ENCODE measurements at places on chromosomes 4 and X.

DNA sequence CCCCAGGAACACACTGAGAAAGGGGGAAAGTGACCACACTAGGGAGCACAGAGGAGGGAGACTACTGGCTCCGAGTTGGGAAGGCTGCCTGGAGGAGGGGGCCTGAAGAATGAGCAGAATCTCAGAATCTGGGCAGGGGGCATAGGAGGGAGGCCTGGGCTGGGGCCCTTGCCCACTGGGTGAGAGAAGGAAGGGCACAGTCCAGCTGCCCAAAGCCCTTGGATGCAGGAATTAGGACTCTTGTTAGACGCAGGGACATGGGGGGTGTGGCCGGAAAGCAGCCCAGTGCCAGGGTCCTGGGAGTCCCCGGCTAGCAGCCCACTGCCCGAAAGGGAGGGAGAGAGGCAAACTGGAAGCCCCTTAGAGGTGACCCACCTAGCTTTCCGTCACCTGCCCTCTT, 1.9 kb upstream of the DUSP9 start:
- peak overlapping the region; percentile 19 for H3K4me3 ChIP-seq
- no peak overlapping the region for H3K27ac ChIP-seq
- H3K27me3 ChIP-seq, result peaks cover 36% of the 10 kb centered on the region
- peaks cover 29% of the 10 kb centered on the region for H3K4me1 ChIP-seq
- no peaks in the 10 kb centered on the region for H3K36me3 ChIP-seq

DNA sequence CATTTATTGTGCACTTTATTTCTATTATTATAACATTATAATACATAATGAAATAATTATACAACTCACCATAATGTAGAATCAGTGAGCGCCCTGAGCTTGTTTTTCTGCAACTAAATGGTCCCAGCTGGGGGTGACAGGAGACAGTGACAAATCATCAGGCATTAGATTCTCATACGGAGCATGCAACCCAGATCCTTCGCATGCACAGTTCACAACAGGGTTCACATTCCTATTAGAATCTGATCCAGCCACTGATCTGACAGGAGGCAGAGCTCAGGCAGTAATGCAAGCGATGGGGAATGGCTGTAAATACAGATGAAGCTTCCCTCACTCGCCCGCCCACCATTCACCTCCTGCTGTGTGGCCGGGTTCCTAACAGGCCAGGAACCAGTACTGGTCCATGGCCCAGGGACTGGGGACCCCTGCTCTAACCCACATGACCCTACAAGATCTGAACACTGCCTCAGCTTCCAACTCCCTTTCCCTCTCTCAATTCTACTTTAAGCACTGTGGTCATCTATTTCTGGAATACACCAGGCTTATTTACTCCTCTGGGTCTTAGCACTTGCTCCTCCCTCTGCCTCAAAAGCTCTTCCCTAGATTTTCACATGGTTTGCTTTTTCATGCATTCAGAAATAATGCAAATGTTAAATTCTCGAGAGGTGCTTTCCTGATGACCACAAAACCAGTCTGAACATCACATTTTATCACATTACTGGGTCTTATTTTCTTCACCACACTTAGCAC, 166.8 kb upstream of the HCCS start:
- no peaks in the 10 kb centered on the region for H3K27me3 ChIP-seq
- no peak overlapping the region for H3K4me3 ChIP-seq
- H3K36me3 ChIP-seq, result no peaks in the 10 kb centered on the region
- H3K4me1 ChIP-seq, result no peaks in the 10 kb centered on the region
- no peak for DNase-seq

GRCh38 chrX:1914606-1915365, 299.9 kb downstream of the ASMT start:
- no peak overlapping the region for H3K4me3 ChIP-seq
- H3K27me3 ChIP-seq, result peaks cover 17% of the 10 kb centered on the region
- no peaks in the 10 kb centered on the region for H3K36me3 ChIP-seq
- DNase-seq, result no peak

DNA sequence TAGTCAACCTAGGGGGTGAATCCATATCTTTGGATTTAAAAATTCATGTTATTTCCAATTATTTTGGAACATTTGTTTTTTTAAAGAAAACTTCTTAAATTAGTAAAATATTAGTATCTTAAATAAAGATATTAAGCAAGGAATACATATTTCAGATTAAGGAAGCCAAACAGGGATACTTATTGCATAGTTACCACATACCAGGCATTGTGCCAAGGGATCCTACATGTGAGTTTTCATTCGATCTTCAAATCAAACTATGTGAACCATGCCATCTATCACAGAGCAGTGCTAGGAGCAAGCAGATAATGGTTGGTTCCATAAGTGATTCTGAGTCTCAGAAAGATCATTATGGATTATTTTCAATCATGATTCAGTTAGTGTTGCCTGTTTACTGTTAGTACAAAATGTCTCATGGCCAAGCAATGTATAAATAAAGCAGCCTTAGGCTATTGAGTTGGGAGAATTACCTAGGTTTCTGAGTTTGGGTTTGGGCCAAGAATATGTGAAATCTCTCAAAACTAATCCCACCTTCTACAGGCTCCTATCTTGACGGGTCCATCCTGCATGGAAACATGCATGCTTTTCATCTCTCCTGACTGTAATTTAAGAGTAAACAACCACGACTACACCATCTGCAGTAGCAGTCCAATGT, 176.7 kb downstream of the NPFFR2 start:
- H3K4me3 ChIP-seq, result no peak overlapping the region
- no peaks in the 10 kb centered on the region for H3K27me3 ChIP-seq
- no peak for DNase-seq
- H3K4me1 ChIP-seq, result no peaks in the 10 kb centered on the region

GRCh38 chr4:56463711-56464110, 3.7 kb upstream of the SRP72 start:
- DNase-seq, result no peak
- H3K4me1 ChIP-seq, result peaks cover 37% of the 10 kb centered on the region
- no peaks in the 10 kb centered on the region for H3K27me3 ChIP-seq

DNA sequence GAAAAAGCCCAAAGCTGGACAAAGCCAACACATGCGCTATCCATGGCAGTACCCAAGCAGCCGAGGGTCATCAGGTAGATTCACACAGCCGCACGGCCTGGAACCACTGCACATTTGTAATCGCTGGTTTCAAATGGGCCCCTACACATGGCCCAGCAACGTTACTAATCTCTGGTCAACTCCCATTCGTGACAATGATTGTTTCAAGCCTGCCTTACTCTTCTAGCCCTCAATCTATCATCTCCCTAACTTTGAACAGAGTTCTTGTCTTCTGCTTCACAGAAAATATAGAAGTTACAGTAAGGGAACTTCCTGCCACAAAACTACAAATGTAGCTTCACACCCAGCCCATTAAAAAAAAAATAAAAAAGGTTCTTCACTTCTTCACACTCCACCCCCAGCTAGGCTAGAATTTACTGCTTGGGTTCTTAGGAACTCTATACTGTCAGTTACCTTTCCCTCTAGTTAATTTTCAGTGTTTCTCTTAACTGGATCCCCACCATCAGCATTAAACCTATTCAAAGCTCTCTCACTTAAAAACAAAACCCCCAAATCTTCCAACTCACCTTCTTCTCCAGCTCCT, 24.2 kb downstream of the CASP3 start:
- DNase-seq, result no peak
- peaks cover 8% of the 10 kb centered on the region for H3K4me1 ChIP-seq
- peaks cover 70% of the 10 kb centered on the region for H3K36me3 ChIP-seq
- peak overlapping the region; percentile 21 for H3K27ac ChIP-seq

DNA sequence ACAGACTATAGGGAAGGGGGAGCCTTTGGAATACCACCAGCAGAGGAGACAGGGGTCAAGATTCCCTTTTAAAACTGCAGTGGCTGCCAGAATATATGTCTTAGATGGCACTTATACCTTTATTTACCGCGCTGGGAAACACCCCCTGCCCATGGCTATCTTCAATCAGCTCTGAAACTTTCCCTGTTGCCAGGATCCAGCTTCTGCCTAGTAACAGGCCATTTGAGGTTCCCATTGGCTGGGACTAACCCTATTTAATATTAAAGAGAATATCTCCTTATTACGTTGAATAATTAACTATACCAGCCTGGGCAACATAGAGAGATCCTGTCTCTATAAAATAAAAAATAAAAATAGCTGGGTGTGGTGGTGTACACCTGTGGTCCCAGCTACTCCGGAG, 23.8 kb downstream of the SOWAHB start:
- H3K27me3 ChIP-seq, result peaks cover 30% of the 10 kb centered on the region
- no peak for DNase-seq
- H3K36me3 ChIP-seq, result peaks cover 3% of the 10 kb centered on the region

- H3K36me3 ChIP-seq, result peaks cover 3% of the 10 kb centered on the region
- H3K4me1 ChIP-seq, result no peaks in the 10 kb centered on the region
- no peak overlapping the region for H3K4me3 ChIP-seq
- no peaks in the 10 kb centered on the region for H3K27me3 ChIP-seq
- H3K27ac ChIP-seq, result no peak overlapping the region
Measured at GRCh38 chr4:2977211-2978088, 14.1 kb downstream of the GRK4 start.

DNA sequence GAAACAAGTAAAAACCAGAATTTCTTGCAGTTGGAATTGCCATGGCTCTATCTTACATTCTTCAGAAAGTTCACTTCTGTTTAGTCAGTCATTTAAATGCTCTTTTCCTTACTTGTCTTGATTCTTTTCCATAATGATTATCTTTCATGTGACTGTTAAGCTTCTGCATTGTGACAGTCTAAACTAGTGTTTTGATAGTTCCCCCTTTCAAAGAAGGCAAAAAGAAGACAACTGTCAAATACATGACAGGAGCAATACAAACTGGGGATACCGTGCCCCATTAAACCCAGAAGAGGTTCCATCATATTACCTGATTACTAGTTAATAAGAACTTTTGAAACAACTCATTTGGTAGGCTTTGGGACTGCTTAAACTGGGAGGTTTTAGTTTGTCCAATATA, 476.2 kb downstream of the PCDH19 start:
- peaks cover 4% of the 10 kb centered on the region for H3K27me3 ChIP-seq
- no peak for DNase-seq
- no peaks in the 10 kb centered on the region for H3K4me1 ChIP-seq
- H3K36me3 ChIP-seq, result no peaks in the 10 kb centered on the region
- no peak overlapping the region for H3K27ac ChIP-seq

GRCh38 chr4:166121897-166122296, 248.9 kb downstream of the TLL1 start:
- no peak overlapping the region for H3K4me3 ChIP-seq
- H3K4me1 ChIP-seq, result no peaks in the 10 kb centered on the region
- H3K27me3 ChIP-seq, result no peaks in the 10 kb centered on the region
- H3K36me3 ChIP-seq, result no peaks in the 10 kb centered on the region
- no peak overlapping the region for H3K27ac ChIP-seq

GRCh38 chr4:156303708-156304107, 350.0 kb upstream of the CTSO start:
- DNase-seq, result no peak
- no peaks in the 10 kb centered on the region for H3K36me3 ChIP-seq
- H3K27ac ChIP-seq, result no peak overlapping the region
- no peaks in the 10 kb centered on the region for H3K4me1 ChIP-seq
- H3K27me3 ChIP-seq, result no peaks in the 10 kb centered on the region
- H3K4me3 ChIP-seq, result no peak overlapping the region

DNA sequence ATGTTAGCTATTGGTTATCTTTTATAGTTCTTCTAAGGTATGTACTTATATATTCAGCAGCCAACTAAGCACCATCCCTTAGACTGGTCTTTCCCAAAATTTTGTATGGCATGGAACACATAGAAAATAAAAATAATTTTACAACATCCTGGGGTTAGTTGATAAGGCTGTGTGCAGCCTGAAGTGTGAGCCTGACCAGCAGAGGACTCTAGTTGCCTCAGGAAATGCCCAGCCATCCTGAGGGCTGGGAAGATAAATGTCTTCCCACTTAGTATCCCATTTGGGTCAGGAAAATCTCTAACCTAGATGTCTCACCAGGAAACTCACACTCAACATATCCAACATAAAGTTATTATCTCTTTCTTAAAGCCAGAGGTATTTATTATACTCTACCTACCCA, 251.4 kb upstream of the POF1B start:
- no peaks in the 10 kb centered on the region for H3K4me1 ChIP-seq
- H3K27ac ChIP-seq, result no peak overlapping the region
- no peak overlapping the region for H3K4me3 ChIP-seq

- H3K4me1 ChIP-seq, result no peaks in the 10 kb centered on the region
- no peak overlapping the region for H3K4me3 ChIP-seq
- H3K36me3 ChIP-seq, result no peaks in the 10 kb centered on the region
- DNase-seq, result no peak
Measured at GRCh38 chr4:175469514-175469913, 342.6 kb downstream of the GPM6A start.

DNA sequence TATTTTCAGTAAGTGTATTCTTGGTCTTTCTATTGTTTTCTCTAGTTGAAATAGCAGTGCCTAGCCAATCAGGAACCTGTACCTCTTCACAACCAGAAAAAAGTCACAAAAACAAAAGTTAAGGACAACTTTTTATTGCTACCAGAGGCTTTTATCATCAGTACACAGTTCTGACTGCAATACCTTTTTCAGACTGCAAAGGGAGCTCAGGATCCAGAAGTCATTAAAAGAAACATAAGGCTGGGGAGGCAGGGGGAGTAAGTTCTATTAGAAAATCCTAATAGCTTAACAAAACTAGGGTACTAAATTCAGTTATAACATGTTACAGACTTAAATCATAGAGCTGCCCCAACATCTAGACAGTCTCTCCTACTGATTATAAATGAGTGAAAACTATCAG, 28.8 kb downstream of the CCNI start:
- H3K4me3 ChIP-seq, result no peak overlapping the region
- H3K27me3 ChIP-seq, result no peaks in the 10 kb centered on the region
- H3K4me1 ChIP-seq, result peaks cover under 1% of the 10 kb centered on the region
- no peak overlapping the region for H3K27ac ChIP-seq
- H3K36me3 ChIP-seq, result peaks cover 20% of the 10 kb centered on the region
- DNase-seq, result no peak

GRCh38 chrX:40104630-40104984, 6.8 kb upstream of the BCOR start:
- peak; percentile 68 for DNase-seq
- peaks cover 14% of the 10 kb centered on the region for H3K4me1 ChIP-seq
- H3K36me3 ChIP-seq, result peaks cover 6% of the 10 kb centered on the region
- H3K4me3 ChIP-seq, result peak overlapping the region; percentile 56
- H3K27ac ChIP-seq, result peak overlapping the region; percentile 37
- no peaks in the 10 kb centered on the region for H3K27me3 ChIP-seq

DNA sequence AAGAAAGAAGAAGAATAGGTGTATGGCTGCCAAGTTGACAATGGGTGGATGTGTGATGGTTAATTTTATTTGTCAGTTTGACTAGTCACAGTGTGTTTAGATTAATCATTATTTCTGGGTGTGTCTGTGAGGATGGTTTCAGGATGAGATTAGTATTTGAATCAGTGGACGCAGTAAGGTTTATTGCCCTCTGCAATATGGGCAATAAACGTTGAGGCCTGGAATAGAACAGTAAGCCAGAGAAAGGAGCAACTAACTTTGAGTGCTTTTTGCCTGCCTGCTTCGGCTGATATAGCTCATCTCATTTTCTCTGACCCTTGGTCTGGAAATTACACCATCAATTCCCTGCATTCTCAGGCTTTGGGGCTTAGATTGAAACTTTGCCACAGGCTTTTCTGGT, 140.8 kb upstream of the SPANXN4 start:
- no peaks in the 10 kb centered on the region for H3K4me1 ChIP-seq
- H3K4me3 ChIP-seq, result no peak overlapping the region
- H3K27ac ChIP-seq, result no peak overlapping the region
- H3K27me3 ChIP-seq, result no peaks in the 10 kb centered on the region

Data from stimulated activated naive B cell treated with anti-CD40 and anti-IgM and Interleukin-4, amounts not matched to agents 10 μg/mL and 1 μg/mL and 100 μg/mL, for 72 hours (primary cell).